ENCODE measurements at places on chromosomes 4 and X. TPM values are rescaled to one million over a fixed set of nuclear protein-coding genes. Genes with fewer than 3 reads are reported as not detected.

DNA sequence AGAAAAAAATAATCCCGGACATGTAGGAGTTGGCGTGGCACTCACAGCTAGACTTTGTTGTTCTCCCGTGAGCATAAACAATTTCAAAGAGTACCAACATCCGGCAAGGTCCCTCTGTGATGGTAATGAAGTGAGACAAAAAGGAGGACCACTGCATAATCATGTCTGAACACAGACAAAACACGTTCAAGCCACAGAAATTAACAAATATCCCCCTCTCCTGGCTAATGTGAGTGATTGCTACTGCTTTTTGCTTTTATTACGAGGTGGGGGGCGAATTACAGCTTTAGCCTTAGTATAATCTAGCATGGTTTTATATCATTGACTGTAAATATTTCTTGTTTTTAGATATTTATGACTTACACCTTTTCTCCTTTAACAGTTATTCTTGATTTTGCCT lies 118.5 kb downstream of the PLS3 start:
- no peaks in the 10 kb centered on the region for H3K36me3 ChIP-seq
- no peak overlapping the region for H3K4me3 ChIP-seq
- no peaks in the 10 kb centered on the region for H3K4me1 ChIP-seq
- no peak overlapping the region for H3K27ac ChIP-seq
- H3K27me3 ChIP-seq, result no peaks in the 10 kb centered on the region

- DNase-seq, result no peak
- H3K27me3 ChIP-seq, result no peaks in the 10 kb centered on the region
- H3K4me3 ChIP-seq, result no peak overlapping the region
Measured at GRCh38 chr4:94766856-94767255, 9.1 kb downstream of the BMPR1B start.

The KCNE5 gene
- polyA plus RNA-seq, result 0.64 TPM

The TEX13D gene
- not detected for polyA plus RNA-seq

Data from ovary (tissue), 10 donors.